RCC 7860 (cell line): ENCODE measurements at places on chromosomes 3 and 15.

- DNase-seq, result no peak
These were observed 190.1 kb downstream of the PDE8A start for GRCh38 chr15:85171736-85172135.

DNA sequence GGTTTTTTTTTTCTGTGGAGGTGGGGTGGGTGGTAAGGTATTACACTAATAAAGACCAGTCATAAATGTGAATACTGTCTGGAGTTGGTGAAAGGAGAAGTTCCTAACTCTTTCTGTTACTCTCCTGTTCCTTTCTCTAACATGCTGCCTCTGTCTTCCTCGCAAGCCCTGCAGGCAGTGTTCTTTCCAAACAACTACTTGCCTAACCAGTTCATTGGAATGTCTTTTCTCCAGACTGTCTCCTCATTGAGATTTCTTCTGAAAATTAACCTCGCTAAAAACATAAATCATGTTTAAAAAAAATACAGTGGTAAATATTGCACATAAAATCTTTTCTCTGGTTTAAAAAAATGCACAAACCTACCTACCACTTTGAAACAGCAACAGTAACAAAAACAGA, 135.2 kb downstream of the TP63 start:
- DNase-seq, result no peak

DNA sequence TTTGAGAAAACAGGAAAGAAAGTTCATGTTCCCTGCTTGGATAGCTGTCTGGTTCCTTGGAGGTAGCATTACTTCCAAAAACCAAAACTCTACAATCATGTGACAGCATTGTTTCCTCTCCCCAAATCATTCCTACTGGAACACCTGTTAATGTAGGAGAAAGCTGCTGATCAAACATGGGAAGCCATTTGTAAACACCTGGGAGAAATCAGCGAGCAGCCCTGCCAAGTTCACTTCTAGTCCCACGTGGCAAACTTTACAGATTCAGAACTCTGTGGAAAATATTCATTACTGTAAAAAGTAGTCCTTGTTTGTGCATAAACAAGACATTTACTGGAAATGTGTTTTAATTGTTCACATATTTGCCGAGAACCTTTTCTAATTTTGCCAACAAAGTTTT, 275.5 kb upstream of the AZI2 start:
- no peak for DNase-seq

DNA sequence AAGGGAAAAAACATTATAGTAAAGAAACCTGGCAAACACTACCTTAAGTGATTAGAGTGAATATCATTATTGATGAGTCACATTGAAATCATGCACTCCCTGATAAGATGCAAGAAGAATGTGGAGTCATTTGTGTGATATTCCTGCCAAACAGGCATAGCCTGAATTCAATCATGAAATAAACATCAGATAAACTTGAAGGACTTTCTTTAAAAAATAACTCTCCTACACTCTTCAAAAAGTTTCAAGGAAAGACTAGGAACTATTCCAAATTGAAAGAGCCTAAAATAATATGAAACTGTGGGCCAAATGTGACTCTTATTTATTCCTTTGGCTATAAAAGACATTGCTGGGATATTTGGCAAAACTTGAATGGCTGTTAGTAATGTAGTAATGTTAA, 625.7 kb upstream of the LMCD1 start:
- no peak for DNase-seq

DNA sequence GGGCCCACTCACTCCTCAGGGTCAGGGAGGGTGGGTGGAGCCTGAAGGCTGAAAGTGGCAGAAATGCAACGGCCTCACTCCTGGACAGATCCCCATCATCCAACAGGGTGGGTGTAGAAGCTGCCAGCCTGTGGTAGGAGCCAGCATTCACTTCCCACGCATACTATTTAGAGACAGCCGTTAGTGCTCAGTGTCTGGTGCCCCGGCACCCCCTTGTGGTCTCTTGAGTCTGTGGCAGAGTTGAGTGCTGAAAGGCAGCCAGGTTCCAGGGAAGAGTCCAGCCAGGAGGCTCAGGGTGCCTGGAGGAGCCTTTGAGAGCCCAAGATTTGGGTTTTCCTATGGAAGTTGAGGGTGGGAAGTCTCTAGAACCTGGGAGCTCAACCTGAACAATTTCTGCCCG, 2.1 kb upstream of the GNAT1 start:
- DNase-seq, result peak; percentile 71

GRCh38 chr15:99509686-99510461, 55.9 kb upstream of the MEF2A start:
- no peak for DNase-seq

DNA sequence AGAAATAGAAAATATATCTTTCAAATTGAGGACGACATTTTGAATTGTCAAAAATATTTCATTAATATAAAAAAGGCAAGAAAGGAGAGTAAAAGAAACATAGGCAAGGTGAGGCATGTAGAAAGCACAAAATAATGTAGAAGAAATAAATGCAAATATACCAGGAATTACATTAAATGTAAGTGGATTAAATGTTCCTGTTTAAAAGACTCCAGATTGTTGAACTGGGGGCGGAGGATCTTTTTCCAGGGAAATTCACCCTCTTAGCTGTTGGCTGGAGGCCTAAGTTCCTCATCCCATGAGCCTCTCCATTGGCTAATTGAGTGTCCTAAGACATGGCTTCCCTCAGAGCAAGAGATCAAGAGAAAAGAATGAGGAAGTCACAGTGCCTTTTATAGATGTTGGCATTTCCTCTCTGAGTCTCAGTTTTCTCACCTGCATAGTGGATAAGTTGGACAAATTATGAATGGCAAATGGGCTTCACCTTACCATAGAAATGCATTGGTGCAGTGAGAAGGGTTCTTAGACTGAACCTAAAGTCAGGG, 147.4 kb upstream of the SMAD3 start:
- no peak for DNase-seq

GRCh38 chr3:82562896-82563295, 801.5 kb upstream of the GBE1 start:
- no peak for DNase-seq

DNA sequence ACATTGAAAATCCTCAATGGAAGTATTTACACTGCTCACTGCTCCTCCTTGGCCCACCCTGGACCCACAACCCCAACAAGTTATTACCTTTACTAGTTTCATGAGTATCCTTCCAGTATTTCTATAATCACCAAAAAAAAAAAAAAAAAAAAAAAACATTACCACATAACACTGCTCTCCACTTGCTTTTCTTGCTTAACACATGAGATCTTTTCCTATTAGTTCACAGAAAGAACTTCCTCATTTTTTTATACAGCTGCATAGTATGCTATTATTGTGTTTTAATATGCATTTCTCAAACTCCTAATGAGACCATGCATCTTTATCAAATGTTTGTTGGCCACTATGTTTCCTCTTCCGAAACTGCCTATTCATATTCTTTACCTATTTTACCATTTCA, 14.6 kb downstream of the GABPB1 start:
- DNase-seq, result no peak

GRCh38 chr3:23919628-23920027, 2.7 kb downstream of the RPL15 start:
- no peak for DNase-seq

DNA sequence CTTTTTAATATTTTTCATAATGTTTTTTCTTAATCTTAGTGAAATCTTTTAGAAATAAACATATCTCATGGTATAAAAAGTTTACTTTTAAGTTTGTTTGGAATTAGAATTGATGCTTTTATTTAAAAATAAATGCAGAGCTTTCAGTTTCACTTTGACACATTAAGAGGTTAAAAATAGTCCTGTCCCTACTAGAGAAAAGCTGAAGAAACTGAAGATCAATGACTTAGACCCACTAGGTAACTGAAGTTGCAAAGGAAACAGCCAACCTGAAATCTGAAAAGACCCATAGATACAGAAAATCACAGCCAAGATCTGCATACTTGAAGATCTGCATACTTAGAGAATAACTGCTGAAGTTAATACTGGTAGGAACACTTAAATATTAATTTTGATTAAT, 237.6 kb downstream of the RAP2B start:
- DNase-seq, result no peak

DNA sequence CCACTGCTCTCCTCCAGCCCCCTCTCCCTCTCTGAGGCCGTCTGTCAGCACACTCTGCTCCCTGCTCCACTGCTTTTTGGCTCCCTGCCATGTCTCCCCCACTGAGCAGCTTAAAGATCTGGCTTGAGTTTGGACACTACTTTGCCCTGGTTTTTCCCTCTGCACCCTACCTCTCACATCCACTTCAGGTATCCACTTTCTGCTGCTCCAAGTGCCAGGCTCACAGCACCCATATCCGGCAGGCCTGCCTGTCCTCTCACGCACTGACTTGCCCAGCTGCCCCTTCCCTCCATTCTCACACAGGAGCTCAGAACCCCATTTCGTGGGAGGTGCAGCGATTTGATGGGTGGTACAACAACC, 3.7 kb downstream of the DUOX1 start:
- no peak for DNase-seq

- no peak for DNase-seq
These were observed 8.9 kb upstream of the RLBP1 start for GRCh38 chr15:89230277-89230676.

- no peak for DNase-seq
These were observed at the start of gene RAB6B for GRCh38 chr3:133895208-133896001. Gene RAB6B (minus strand): TSS chr3:133895882. CDS start chr3:133895466, 416 bp downstream.

- DNase-seq, result no peak
These were observed 63.2 kb downstream of the XXYLT1 start for GRCh38 chr3:195207731-195208130.

- DNase-seq, result peak; percentile 36
These were observed 95.7 kb downstream of the NEDD4 start for GRCh38 chr15:55897560-55898336.

DNA sequence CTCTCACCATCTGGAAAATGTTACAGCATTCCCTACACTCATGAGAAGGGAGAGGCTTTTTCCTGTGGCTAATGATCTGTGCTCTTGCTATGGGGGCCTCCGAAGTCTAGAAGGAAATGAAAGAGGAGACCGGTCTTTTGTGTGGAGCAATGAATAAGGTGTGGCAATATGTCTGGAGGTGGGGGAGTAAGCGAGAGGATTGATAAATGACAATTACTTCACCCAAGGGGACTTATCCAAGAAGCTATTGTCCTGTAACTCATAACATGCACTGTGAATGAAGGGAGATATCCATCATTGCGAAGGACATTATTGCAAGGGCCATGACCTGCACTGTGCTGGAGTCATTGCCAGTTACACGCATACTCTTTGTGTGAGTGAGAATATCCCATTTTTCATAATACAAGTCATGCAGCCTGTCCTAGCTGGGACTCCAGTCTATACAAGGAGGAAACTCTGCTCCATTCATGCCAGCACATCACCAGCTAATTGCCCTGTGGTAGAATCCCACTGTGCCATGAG, 37.7 kb upstream of the SYNPR start:
- DNase-seq, result no peak

DNA sequence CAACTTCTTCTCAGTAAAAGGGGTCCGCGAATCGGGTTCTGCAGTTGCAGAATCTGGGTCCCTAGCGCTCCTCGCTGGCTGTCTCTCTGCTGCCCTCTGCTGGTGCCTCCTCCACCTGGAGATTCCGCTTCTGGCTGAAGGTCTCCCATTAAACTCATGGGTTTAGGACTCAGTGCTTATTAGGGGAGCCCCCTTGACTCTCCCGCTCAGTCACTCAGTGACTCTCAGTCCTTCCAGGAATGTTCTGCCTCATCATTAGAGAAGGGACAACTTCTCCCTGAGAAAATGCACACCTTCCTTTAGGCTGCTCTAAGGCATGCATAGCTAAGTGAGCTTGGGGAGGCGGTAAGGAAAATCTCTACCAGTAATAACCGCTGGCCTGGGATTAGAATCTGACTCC, 7.1 kb downstream of the CPN2 start:
- peak; percentile 34 for DNase-seq

DNA sequence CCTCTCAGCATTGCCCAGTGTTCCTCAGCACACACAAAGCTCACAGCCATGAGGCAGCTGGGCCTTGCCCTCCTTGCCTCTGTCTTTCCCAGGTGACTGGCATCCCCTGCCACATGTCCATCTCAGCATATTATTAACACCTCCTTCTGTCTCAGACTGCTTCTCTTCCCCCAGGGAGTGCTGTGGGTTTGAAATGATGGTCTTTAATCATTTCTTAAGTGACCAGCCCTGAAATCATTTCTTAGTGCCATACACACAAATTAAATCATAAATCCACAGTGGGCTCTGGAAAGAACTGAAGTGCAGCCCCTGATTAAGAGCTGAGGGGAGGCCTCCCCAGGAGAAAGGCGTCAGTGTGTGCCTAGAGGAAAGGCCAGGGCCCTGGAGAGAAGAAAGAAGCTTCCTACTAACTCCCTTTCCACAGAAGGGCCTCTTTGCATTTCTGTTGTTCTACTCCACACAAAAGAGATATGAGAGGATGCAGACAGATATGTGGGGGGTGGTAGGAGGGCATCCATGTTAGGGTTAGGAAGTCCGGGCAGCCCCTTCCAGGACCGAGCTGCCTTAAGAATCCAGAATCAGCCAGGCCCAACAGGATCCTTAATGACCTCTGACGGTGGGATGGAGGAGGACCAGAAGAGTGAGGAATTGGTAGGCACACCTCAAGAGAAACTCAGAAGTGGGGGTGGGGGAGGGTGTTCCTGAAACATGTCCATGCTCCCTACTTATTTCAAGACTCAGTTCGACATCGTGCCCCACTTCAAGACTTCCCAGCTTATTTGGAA, 290.8 kb downstream of the EPHB1 start:
- no peak for DNase-seq

- no peak for DNase-seq
These were observed 151.0 kb upstream of the MLF1 start for GRCh38 chr3:158419820-158420653.

GRCh38 chr3:147141516-147142288, 264.6 kb downstream of the ZIC4 start:
- DNase-seq, result no peak

DNA sequence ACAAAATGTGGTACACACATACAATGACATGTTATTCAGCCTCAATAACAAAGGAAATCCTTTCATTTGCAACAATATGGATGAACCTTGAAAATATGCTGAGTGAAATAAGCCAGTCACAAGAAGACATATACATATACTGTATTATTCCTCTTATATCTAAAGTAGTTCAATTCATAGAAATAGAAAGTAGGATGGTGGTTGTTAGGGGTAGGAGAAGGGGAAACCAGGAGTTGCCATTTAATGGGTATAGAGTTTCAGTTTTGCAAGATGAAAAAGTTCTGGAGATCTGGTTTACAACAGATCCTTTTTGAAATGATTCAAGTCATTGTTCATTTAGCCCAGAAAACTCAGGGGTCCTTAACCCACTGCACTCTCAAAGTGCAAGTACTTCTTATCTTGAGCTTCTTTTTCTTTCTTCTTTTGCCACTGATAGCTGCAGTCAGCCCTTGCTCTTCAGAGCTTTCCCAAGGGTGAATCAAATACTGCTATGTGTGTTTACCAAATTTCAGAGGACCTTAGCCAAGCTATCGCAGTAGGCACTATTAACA, 208.0 kb upstream of the EOMES start:
- DNase-seq, result no peak

GRCh38 chr3:48966876-48967361, 23.1 kb upstream of the P4HTM start:
- no peak for DNase-seq

DNA sequence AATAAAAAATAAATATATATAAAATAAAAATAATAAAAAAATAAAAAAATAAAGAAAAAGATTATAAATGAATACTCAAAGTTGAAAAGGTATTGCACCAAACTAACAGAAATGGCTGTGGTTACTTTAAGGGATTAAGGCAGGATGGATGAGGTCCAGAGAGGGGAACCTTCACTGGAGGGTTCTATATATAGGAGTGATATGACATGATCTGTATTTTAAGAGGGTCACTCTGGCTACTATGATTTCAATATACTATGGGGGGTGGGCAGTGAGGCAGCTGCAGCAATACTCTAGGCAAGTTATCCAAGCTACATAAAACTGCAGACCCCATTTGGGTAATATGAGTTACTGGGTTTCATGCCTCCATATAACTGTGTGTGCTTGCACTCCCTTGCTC, 24.6 kb downstream of the ACAD11 start:
- no peak for DNase-seq
